Activated CD4-positive, alpha-beta memory T cell treated with anti-CD3 and anti-CD28 coated beads for 36 hours (primary cell): ENCODE measurements at places on chromosomes 2 and 18. TPM values are rescaled to one million over a fixed set of nuclear protein-coding genes. Genes with fewer than 3 reads are reported as not detected.

GRCh38 chr2:166181813-166182154, 54.0 kb upstream of the SCN1A start:
- no peaks in the 10 kb centered on the region for H3K4me1 ChIP-seq
- no peaks in the 10 kb centered on the region for H3K36me3 ChIP-seq
- H3K4me3 ChIP-seq: no peak overlapping the region
- no peak overlapping the region for H3K27ac ChIP-seq
- no peak for DNase-seq

GRCh38 chr2:634041-634440, 43.2 kb downstream of the TMEM18 start:
- H3K36me3 ChIP-seq: no peaks in the 10 kb centered on the region
- peaks cover 4% of the 10 kb centered on the region for H3K4me1 ChIP-seq
- H3K4me3 ChIP-seq: no peak overlapping the region
- H3K27me3 ChIP-seq: peaks cover 4% of the 10 kb centered on the region
- H3K27ac ChIP-seq: no peak overlapping the region

GRCh38 chr2:27211241-27211942, 449 bp upstream of the ATRAID start:
- peaks cover 24% of the 10 kb centered on the region for H3K36me3 ChIP-seq
- peak overlapping the region; percentile 98 for H3K4me3 ChIP-seq
- no peaks in the 10 kb centered on the region for H3K27me3 ChIP-seq
- no peak for DNase-seq
- H3K4me1 ChIP-seq: peaks cover 42% of the 10 kb centered on the region

CD8A gene
- 3.0 TPM for total RNA-seq

- peaks cover 2% of the 10 kb centered on the region for H3K27me3 ChIP-seq
- no peak overlapping the region for H3K27ac ChIP-seq
- no peak for DNase-seq
- H3K4me1 ChIP-seq: peaks cover 9% of the 10 kb centered on the region
These were observed 21.3 kb upstream of the PIK3C3 start for GRCh38 chr18:41933778-41934177.

GALR1 gene
- total RNA-seq: not detected

DNA sequence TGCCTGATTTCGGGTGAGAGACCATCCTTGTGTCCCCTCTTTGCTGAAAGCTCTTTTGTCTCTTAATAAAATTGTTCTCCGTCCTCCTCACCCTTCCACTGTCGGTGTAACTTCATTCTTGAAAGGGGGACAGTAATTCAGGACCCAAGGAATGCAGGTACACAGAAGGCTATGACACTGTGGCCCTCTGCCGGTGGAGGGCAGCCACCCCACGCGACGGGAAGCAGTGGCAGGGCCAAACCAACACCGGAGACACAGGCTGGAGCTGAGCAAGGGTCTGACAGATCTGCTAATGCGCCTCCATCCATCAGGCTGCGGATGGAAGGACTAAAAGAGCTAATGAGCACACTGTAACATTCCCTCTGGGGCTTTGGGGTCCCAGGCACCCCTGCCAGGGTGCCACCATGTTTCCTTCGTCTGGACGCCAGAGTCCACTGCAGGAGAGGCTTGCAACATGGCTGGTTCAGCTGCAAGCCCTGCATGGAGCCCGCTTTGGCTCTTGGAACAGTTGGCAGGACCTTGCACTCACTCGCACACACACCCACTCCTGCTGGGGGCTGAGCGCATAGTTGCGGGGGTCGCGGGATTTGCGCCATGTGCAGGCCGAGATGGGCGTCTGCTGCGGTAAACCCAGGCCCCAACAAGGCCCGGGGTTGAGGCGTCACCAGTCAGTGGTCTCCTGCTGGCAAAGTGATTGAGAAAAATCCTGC, 544.1 kb upstream of the CDH7 start:
- DNase-seq: no peak
- no peak overlapping the region for H3K4me3 ChIP-seq
- no peaks in the 10 kb centered on the region for H3K4me1 ChIP-seq

DNA sequence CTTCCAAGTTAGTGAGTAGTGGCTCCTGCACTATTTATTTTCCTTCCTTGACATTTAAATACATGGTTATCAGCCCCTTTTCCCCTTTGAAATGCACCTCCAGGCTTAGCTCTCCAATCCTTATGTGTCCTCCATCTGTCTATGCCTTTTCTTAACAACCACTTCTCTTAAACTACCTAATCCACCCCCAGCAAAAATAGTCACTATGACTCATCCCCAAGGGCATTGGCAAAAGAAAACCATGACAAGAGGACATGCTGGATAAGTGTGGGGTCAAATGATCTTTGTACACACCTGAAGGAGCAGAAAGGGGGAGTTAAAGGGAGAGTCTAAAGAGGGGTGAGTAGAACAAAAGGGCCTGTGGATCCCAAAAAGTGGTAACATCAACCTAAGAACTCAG, 127.2 kb downstream of the ANKRD44 start:
- peaks cover 35% of the 10 kb centered on the region for H3K36me3 ChIP-seq
- DNase-seq: no peak
- peak overlapping the region; percentile 54 for H3K27ac ChIP-seq
- H3K4me1 ChIP-seq: peaks cover 78% of the 10 kb centered on the region
- H3K4me3 ChIP-seq: no peak overlapping the region
- H3K27me3 ChIP-seq: no peaks in the 10 kb centered on the region

SIX3 gene
- not detected for total RNA-seq

GRCh38 chr2:62724886-62725711, 19.6 kb downstream of the EHBP1 start:
- peaks cover 12% of the 10 kb centered on the region for H3K36me3 ChIP-seq
- peaks cover 9% of the 10 kb centered on the region for H3K4me1 ChIP-seq
- DNase-seq: peak; percentile 42
- H3K27ac ChIP-seq: no peak overlapping the region
- no peak overlapping the region for H3K4me3 ChIP-seq

DNA sequence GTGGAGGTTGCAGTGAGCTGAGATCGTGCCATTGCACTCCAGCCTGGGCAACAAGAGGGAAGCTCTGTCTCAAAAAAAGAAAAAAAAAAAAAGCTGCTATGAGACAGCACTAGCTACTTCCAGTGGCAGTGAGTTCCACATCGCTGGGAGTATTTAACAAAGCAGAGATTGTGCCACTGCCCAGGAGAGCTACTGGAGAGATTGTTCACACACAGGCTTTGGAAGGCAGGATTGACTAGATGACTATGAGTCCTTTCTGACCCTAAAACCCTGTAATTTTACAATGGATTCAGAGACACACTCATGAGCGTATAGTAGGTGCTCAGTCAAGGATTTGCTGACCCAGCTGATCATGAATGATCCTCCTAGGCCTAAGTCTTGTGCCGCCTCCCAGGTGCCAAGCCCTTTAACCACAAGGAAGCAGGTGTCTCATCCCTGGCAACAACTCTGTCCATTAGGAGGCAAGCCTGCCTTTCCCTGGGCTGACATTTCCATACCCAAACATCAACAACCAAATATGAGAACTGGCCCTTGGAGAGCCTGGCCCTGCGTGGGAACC, 45.0 kb upstream of the ODC1 start:
- peak; percentile 3 for DNase-seq
- peaks cover 43% of the 10 kb centered on the region for H3K4me1 ChIP-seq
- no peaks in the 10 kb centered on the region for H3K36me3 ChIP-seq
- peak overlapping the region; percentile 21 for H3K4me3 ChIP-seq

DNA sequence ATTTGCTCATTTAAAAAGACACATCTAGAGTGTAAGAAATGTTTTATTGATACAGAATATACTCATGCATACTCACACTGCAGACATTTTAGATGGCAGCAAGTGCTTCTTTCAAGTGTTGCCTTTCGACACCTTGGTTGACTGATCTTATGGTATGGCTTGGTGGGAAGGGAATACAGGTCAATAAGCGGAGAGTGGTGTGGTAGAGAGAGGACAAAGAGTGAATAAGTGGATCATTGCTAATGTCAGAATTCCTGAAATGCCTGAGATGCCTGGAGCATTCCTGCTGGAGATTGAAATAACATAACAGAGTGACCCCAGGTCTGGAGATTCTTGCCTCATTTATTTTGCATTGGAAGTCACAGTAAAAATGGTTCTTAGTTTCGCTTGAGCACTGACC, 76.7 kb downstream of the RND3 start:
- no peaks in the 10 kb centered on the region for H3K27me3 ChIP-seq
- no peak for DNase-seq
- no peaks in the 10 kb centered on the region for H3K4me1 ChIP-seq
- H3K27ac ChIP-seq: no peak overlapping the region
- no peak overlapping the region for H3K4me3 ChIP-seq

CIDEA gene
- not detected for total RNA-seq

DSC3 gene
- not detected for total RNA-seq

- H3K4me1 ChIP-seq: no peaks in the 10 kb centered on the region
- no peak overlapping the region for H3K4me3 ChIP-seq
- DNase-seq: no peak
- H3K36me3 ChIP-seq: no peaks in the 10 kb centered on the region
- peaks cover 3% of the 10 kb centered on the region for H3K27me3 ChIP-seq
These were observed 42.6 kb downstream of the PXDN start for GRCh38 chr2:1701556-1702185.

CAPN14 gene
- 0.19 TPM for total RNA-seq

- H3K4me1 ChIP-seq: peaks cover 58% of the 10 kb centered on the region
- peak overlapping the region; percentile 27 for H3K4me3 ChIP-seq
- peaks cover 14% of the 10 kb centered on the region for H3K36me3 ChIP-seq
- H3K27ac ChIP-seq: peak overlapping the region; percentile 10
- no peak for DNase-seq
- no peaks in the 10 kb centered on the region for H3K27me3 ChIP-seq
These were observed 38.4 kb upstream of the STAT4 start for GRCh38 chr2:191189112-191189635.

DNA sequence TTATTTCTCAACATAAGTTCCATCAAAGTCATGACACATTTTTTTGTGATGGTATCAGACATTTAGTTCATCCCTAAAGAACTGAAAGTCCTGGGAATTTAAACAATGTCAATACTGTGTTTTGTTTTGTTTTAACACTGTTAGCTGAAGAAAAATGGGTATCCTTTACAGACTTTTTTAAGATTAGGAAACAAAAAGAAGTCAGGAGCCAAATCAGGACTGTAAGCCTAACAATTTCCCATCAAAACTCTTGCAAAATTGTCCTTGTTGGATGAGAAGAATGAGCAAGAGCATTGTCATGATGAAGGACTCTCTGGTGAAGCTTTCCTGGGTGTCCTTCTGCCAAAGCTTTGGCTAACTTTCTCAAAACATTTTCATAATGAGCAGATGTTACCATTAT, 69.4 kb downstream of the SRD5A2 start:
- no peak overlapping the region for H3K4me3 ChIP-seq
- H3K4me1 ChIP-seq: no peaks in the 10 kb centered on the region
- DNase-seq: no peak

DNA sequence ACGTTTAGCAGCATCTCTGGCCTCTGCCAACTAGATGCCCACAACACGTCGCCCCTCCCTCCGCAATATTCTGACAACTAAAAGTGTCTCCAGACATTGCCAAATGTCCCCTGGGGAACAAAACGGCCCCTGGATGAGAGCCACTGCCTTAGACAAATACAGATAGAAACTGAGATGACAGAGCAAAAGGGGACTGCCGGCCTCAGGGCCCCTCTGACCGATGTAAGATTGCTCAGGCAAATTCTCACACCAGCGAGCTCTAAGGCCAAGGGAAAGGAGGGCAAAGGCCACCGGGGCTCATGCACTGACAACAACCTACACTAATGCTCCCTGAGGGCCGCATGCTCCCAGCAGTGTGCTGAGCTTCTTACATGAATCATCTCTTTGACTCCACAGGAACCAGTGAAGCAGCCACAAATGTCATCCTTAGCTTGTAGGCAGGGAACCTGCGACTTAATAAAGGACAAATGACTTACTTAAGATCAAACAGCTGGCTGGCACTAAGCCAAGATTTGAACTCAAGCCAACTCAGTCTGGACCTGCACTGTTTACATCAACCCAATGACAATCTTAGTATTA, 228.5 kb downstream of the TTC32 start:
- H3K27ac ChIP-seq: no peak overlapping the region
- DNase-seq: no peak

DNA sequence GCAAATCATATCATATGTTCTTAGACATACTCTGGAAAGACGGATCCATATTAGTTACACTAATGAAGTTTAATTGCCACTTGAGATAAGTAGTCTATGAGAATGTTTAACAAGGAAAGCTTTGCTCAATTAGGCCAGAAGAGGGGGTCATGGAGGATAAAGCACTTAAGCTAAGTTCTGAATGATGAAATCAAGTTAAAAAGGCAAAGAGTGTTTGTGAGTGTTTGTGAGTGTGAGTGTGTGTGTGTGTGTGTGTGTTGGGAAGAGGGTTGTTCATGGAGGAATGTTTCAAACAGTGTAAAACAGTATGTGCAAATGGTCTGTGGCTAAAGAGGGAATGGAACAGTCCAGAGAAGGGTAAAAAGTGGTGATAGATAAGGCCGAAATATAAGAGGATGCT, 360.9 kb downstream of the ERBB4 start:
- no peak overlapping the region for H3K27ac ChIP-seq
- H3K4me1 ChIP-seq: no peaks in the 10 kb centered on the region
- no peak for DNase-seq
- no peaks in the 10 kb centered on the region for H3K27me3 ChIP-seq
- H3K4me3 ChIP-seq: no peak overlapping the region

DNA sequence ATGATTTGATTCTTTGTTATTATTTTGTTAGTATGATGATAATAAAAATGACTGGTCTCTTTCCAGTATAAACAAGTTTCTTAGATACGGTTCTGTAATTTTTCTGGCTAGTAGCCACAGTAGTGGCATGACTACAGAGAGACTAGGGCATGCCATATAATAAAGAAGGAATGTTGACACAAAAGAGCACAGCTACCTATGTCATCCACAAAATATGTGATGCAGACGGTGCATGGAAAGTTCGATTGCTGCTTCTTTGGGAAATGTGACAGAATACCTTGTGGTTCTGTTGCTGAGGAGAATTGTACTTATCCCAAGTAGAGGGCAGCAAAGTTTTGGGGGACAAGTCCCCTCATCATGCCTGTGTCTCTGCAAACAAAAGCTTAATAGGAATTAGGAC, 26.1 kb upstream of the SETBP1 start:
- peaks cover 14% of the 10 kb centered on the region for H3K27me3 ChIP-seq
- no peak for DNase-seq
- H3K27ac ChIP-seq: no peak overlapping the region
- no peaks in the 10 kb centered on the region for H3K36me3 ChIP-seq
- H3K4me1 ChIP-seq: no peaks in the 10 kb centered on the region
- no peak overlapping the region for H3K4me3 ChIP-seq

GRCh38 chr2:212814941-212815340, 276.3 kb upstream of the ERBB4 start:
- no peak for DNase-seq
- no peaks in the 10 kb centered on the region for H3K36me3 ChIP-seq
- H3K4me3 ChIP-seq: no peak overlapping the region
- H3K27ac ChIP-seq: no peak overlapping the region
- H3K27me3 ChIP-seq: no peaks in the 10 kb centered on the region
- H3K4me1 ChIP-seq: peaks cover 3% of the 10 kb centered on the region

GRCh38 chr18:78980777-78981380, 1.3 kb downstream of the SALL3 start:
- H3K36me3 ChIP-seq: peaks cover 4% of the 10 kb centered on the region
- H3K4me3 ChIP-seq: no peak overlapping the region
- peaks cover 59% of the 10 kb centered on the region for H3K27me3 ChIP-seq
- DNase-seq: no peak
- peaks cover 11% of the 10 kb centered on the region for H3K4me1 ChIP-seq

PAIP2B gene
- 2.2 TPM for total RNA-seq

GRCh38 chr2:126413079-126413478, 242.9 kb upstream of the GYPC start:
- H3K4me3 ChIP-seq: no peak overlapping the region
- H3K27me3 ChIP-seq: peaks cover 5% of the 10 kb centered on the region

C2orf66 gene
- not detected for total RNA-seq

RAB31 gene
- 0.58 TPM for total RNA-seq

GRCh38 chr18:73923866-73924265, 223.8 kb downstream of the FBXO15 start:
- no peak overlapping the region for H3K4me3 ChIP-seq
- H3K36me3 ChIP-seq: no peaks in the 10 kb centered on the region
- no peak for DNase-seq
- H3K27ac ChIP-seq: no peak overlapping the region
- H3K27me3 ChIP-seq: peaks cover 8% of the 10 kb centered on the region
